ENCODE measurements at places on chromosomes 2 and 18. TPM values are rescaled to one million over a fixed set of nuclear protein-coding genes. Genes with fewer than 3 reads are reported as not detected.

The ACOXL gene
- not detected for polyA plus RNA-seq

The UGT1A6 gene
- polyA plus RNA-seq, result not detected

The SNTG2 gene
- polyA plus RNA-seq, result not detected

The ADCY3 gene
- 0.86 TPM for polyA plus RNA-seq

The TTC39C gene
- 18.3 TPM for polyA plus RNA-seq

The LONRF2 gene
- polyA plus RNA-seq, result not detected

The ANKRD36C gene
- not detected for polyA plus RNA-seq

The HOXD3 gene
- polyA plus RNA-seq, result not detected

The CD207 gene
- 0.20 TPM for polyA plus RNA-seq

The FEV gene
- polyA plus RNA-seq, result not detected

The C2orf15 gene
- polyA plus RNA-seq, result 3.4 TPM

The AKAIN1 gene
- not detected for polyA plus RNA-seq

The CCDC85A gene
- polyA plus RNA-seq, result not detected

The CABYR gene
- polyA plus RNA-seq, result not detected

The NOL4 gene
- not detected for polyA plus RNA-seq

The CHAC2 gene
- 4.3 TPM for polyA plus RNA-seq

The ANKRD53 gene
- 0.51 TPM for polyA plus RNA-seq

The CAPN14 gene
- polyA plus RNA-seq, result not detected

The CYS1 gene
- polyA plus RNA-seq, result not detected

The CPLX4 gene
- polyA plus RNA-seq, result not detected

The GLI2 gene
- polyA plus RNA-seq, result not detected

The MDH1B gene
- not detected for polyA plus RNA-seq

The PPP1R1C gene
- not detected for polyA plus RNA-seq

The SP140 gene
- polyA plus RNA-seq, result 34.6 TPM

The LRRC30 gene
- not detected for polyA plus RNA-seq

The CDK15 gene
- not detected for polyA plus RNA-seq

The RNF152 gene
- not detected for polyA plus RNA-seq

The ALLC gene
- polyA plus RNA-seq, result not detected

The CEP192 gene
- 5.4 TPM for polyA plus RNA-seq

The CEP68 gene
- polyA plus RNA-seq, result 8.6 TPM

The HOXD12 gene
- not detected for polyA plus RNA-seq

The IL36G gene
- polyA plus RNA-seq, result not detected

The RAB12 gene
- 0.10 TPM for polyA plus RNA-seq

The ARHGEF4 gene
- not detected for polyA plus RNA-seq

The HOXD10 gene
- polyA plus RNA-seq, result not detected

The LMAN1 gene
- 40.6 TPM for polyA plus RNA-seq

The CCDC141 gene
- polyA plus RNA-seq, result 0.69 TPM

The GREB1 gene
- not detected for polyA plus RNA-seq

The CAVIN2 gene
- 2.7 TPM for polyA plus RNA-seq

The SATB2 gene
- polyA plus RNA-seq, result 0.07 TPM

The SDC1 gene
- not detected for polyA plus RNA-seq

The DARS1 gene
- 86.1 TPM for polyA plus RNA-seq

The TXNDC2 gene
- polyA plus RNA-seq, result not detected
